Karpas-422 (cell line): ENCODE measurements at places on chromosomes 6 and 20. TPM values are rescaled to one million over a fixed set of nuclear protein-coding genes. Genes with fewer than 3 reads are reported as not detected.

CLPSL1 gene
- not detected in 2 replicates for total RNA-seq

ADGRB3 gene
- total RNA-seq: not detected in 2 replicates

LY6G6D gene
- total RNA-seq: not detected in 2 replicates

ARG1 gene
- total RNA-seq: not detected in 2 replicates

SMOC2 gene
- total RNA-seq: not detected in 2 replicates

MRAP2 gene
- total RNA-seq: not detected in 2 replicates

SAMD5 gene
- total RNA-seq: not detected in 2 replicates

- DNase-seq: no peak
Measured at GRCh38 chr6:78916411-78916810, 49.1 kb downstream of the IRAK1BP1 start.

DNA sequence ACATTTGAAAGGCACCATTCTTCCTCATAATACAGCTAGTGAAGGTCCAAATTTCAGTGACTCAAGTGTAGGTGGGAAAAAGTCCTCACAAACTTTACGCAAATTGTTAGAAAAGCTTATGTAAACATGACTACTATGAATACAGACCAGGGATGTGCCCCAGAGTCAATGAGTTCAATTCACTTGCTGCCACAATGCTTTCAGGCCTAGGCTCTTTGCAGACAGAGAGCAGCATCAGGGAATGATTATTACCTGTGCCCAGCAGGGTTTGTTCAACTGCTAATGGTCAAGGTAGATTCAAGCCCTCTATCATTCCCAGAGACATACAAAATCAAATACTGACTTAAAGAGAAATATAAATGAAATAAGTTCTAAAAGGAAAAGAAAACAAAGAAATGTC is 84.0 kb downstream of the LAMA2 start:
- no peak for DNase-seq

DNA sequence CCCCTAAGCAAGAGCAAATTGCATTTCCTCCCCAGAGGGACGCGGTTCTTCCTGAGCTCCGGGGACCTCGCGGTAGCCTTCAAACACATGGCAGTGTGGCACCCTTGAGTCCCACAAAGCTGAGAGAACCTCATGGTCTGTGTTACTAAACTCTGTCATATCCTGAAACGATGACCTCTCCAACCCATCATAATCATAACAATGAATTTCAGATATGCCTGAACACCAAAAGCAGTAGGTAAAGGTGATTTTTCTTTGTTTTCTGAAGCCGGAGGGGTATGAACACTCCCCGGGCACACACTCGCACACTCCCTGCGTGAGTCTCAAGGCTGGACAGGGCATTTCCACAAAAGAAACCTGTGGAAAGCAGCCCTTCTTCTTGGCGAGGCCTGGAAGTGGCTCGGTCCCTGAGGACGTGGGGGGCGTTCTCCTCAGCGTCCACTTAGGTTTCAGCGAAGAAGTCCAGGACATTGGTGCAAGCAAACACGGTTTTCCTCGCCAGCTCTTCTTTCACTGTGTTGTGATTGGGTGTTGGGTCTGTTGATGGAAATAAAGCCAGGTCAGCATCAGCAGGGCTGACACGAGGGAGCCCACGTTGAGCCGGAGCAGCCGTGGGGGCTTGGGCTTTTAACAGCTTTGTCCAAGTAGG is 183.4 kb downstream of the ERMARD start:
- no peak for DNase-seq

DNA sequence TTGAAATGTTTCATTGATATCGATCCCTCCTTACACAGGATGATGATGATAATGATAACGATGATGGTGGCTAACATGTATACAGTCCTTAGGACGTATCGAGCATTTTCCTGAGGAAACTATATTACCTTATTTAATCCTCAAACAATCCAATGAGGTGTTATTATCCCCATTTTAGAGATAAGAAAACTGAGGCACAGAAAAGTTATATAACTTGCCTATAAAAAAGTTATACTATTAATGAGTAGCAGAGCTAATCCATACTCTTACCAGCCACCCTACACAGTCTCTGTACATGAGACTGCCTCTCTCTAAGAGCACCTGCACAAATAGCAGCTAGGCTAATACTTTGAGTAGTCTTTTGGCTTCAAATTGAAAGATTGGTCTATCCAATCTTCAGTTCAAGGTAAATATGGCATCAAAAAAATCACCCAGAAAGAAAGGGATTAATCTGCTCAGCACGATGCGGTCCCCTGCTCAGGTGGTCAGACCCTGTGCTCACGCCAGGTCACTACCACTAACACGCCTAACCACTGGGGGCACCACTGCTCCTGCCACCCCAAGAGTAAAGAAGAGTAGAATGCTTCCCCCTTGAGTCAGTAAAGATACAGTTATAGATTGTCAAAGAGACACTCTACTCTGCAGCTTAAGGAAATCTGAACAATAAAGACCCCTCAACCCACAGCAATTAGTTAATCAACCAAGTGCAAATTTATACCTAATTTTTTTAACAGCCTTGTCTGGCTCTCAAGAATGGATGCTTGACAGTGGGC is 15.0 kb downstream of the GABBR1 start:
- peak; percentile 61 for DNase-seq

- no peak for DNase-seq
Measured at GRCh38 chr6:111471533-111471932, 11.5 kb downstream of the REV3L start.

- DNase-seq: no peak
Measured at GRCh38 chr6:41502917-41503671, 43.1 kb upstream of the FOXP4 start.

GRCh38 chr6:25816252-25816651 is 15.6 kb downstream of the SLC17A1 start:
- DNase-seq: no peak

DNA sequence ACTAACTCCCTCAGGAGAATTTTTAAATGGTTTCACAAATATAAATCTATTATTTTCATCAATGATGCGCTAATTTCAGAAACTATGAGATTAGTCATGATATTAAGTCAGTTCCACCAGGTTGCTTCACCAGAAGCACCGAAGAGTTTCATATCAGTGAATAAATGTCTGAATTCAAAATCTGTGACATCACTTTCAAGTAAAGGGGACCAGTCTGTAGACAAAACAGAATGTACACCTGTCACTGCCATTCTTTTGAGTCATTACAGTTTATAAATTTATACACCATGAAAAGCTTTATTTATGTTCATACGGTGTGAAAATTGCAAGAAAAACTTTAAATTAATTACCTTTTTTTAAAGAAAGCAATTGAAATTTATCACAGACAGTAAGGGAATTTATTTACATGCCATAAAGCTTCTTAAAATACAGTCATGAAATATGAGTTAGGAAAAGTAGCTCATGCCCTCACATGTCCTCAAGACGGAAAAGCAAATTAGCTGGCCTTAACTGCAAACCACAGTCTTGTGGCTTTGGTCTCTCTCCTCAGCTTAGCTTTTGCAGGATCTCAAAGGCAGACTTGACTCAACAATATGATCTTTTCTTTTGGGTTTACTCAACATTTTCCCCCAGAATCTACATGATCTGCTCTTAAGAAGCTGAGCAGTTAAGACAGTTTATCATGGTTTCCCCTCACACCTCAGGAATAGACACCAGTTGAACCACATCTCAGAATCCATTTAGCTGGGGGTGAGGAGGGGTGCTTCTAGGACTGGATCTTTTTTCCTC is 177.7 kb upstream of the MCHR2 start:
- no peak for DNase-seq

DNA sequence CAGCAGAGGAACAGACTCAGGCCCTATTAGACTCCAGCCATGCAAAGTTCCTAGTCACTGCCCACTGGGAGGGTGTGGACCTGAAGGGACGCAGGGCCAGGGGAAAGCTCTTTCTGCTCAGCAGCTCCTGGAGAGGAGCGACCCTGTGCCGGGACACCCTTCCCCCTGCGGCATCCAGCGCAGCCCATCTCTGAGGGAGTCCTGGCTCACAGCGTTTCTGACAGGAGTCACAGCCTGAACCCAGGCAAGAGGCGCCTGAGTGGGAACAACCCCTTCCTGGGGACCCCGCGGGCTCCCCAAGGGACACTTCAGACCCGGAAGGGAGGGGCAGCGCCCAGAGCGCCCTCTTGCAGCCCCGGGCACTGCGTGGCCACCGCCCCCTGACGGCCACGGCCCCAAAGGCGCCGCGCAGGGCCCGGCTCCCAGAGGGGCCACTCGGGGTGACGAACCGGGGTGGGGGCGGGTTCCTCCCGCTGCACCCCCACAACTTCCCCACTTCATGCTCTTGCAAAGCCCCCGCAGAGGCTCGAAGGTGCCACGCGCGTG is 862 bp downstream of the UCKL1 start:
- DNase-seq: peak; percentile 84

GRCh38 chr6:159777240-159777904 is 12.0 kb downstream of the TCP1 start:
- peak; percentile 56 for DNase-seq

DNA sequence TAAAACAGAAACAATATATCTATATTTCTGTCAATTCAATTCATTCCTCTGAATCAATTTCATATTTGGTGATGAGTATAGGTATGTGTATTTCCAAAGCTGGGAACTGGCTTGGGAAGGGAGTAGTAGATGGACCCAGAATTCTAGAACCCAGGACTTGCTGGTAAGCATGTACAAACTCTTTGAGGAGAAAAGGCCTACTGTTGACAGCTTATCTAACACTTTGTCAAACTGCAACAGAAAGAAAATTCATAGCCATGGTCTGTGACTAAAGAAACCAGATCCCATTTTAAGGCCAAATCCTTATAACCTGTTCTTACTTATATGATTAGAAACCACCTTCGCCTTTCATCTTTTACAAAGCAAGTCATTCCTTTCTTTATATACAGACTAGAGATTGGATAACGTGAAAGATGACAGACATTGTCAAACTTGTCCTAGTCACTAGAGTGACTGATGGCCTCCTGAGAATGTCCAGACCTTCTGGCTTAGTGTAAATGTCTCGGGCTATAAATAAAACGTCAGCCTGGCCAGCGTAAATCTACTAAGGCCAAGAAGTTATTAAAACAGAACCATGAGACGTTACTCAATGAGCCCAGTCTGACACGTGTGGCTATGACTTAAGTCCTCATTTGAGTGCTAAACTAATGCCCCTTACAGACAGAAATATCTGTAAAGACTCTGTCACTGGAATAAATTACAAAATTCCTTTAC is 152.3 kb downstream of the ALDH8A1 start:
- DNase-seq: no peak

DNA sequence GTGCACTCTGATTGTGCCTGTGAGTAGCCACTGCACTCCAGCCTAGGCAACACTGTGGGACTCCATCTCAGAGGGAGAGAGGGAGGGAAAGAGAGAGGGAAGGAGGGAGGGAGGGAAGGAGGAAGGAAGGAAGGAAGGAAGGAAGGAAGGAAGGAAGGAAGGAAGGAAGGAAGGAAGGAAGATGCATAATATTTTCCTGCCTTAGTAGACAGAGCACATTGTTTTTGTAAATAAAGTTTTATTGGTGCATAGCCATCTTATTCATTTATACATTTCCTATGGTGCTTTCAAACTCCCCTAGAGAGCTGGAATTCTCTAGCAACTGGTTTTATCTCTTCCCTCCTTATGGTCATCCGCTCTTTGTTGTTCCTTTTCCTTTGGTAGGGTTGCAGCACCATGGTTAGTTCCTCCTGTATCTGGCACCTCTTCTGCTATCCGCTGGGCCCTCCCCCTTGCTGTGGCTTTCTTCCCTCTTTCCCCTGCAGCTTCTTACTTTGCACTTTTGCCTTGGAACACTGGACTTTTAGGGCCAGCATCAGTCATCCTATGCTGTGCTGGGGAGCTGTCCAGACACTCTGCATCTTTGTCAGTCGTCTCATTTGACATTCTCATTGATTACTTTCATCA is 20.2 kb downstream of the GPR6 start:
- no peak for DNase-seq

DNA sequence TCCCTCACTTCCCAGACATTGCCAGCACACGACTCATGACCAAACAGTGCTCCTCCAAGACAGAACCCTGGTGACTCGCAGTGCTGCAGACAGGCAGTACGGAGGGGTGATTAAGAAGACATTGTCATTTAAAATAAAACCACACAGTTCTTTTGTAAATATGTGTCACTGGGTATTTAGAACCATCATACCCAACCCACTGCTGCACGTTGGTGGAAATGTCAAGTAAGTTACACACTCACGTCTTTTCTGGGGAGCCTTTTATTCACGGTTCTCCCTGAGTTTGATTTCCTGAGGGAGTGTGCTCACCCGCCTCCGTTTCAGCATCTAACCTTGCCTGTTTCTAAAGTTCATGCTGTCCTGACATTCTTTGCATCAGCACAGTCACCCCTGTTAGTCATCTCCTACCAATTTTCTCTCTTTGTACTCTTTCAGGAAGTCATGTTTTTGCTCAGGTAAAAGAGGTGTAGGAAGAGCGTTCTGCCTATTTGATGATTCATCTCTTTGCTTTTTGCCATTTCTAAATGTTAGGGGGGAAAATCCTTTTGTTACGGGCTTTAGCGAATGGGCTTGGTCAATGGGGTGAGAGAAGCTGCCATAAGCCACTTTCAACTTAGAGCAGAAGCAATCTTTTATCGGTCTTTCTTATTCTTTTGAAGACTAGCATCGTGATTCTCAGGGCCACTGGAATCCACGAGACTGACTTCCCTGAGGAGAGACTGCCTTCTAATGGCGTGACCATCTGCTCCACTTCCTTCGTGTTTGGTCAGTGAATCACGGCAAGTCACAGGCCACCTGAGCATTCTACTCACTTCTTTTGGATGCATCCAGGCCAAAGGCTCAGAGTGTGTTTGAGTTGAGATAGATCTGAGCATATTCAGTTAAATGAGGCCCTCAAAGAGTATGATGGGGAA is 512.8 kb upstream of the JARID2 start:
- DNase-seq: no peak

DNA sequence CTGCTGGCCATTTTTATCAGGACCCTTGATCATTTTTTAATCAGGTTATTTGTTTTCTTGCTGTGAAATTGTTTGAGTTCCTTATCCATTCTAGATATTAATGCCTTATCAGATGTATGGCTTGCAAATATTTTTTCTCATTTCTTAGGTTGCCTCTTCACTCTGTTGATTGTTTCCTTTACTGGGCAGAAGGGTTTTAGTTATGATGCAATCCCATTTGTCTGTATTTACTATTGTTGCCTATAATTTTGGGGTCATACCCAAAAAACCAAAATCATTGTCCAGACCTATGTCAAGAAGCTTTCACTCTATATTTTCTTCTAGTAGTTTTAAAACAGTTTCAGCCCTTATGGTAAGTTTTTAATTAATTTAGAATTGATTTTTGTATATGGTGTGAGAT is 172.5 kb downstream of the SLC24A3 start:
- DNase-seq: no peak
